CD4-positive, CD25-positive, alpha-beta regulatory T cell (primary cell): ENCODE measurements at places on chromosomes 3 and 15. TPM values are rescaled to one million over a fixed set of nuclear protein-coding genes. Genes with fewer than 3 reads are reported as not detected.

BTD gene
- 22.7 TPM for total RNA-seq

MAP6D1 gene
- total RNA-seq = 1.9 TPM

C3orf62 gene
- 12.4 TPM for total RNA-seq

GRCh38 chr3:27533261-27533607 lies 49.0 kb upstream of the SLC4A7 start:
- no peaks in the 10 kb centered on the region for H3K27me3 ChIP-seq
- peak overlapping the region; percentile 62 for H3K4me3 ChIP-seq

DNA sequence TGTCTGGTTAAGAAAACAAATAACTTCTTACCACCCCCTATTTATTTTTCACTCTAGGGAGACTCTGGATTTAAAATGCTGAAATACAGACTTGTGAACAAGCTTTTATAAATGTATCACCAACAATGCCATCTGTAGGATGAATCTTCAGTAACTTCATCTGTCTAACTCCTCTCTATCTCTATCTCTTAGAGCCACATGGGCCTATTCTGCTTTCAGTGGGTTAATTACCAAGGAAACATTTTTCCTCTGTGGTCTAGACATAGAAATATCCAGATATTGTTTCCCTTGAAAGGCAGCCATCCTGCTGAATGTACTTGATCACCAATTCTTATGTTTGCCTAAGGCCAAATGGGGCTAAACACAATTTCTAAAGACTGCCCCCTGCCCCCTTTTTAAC lies 167.6 kb upstream of the COL8A1 start:
- H3K4me1 ChIP-seq = no peaks in the 10 kb centered on the region
- DNase-seq = no peak
- no peak overlapping the region for H3K4me3 ChIP-seq
- no peaks in the 10 kb centered on the region for H3K36me3 ChIP-seq
- no peaks in the 10 kb centered on the region for H3K27me3 ChIP-seq
- H3K27ac ChIP-seq = no peak overlapping the region

DNA sequence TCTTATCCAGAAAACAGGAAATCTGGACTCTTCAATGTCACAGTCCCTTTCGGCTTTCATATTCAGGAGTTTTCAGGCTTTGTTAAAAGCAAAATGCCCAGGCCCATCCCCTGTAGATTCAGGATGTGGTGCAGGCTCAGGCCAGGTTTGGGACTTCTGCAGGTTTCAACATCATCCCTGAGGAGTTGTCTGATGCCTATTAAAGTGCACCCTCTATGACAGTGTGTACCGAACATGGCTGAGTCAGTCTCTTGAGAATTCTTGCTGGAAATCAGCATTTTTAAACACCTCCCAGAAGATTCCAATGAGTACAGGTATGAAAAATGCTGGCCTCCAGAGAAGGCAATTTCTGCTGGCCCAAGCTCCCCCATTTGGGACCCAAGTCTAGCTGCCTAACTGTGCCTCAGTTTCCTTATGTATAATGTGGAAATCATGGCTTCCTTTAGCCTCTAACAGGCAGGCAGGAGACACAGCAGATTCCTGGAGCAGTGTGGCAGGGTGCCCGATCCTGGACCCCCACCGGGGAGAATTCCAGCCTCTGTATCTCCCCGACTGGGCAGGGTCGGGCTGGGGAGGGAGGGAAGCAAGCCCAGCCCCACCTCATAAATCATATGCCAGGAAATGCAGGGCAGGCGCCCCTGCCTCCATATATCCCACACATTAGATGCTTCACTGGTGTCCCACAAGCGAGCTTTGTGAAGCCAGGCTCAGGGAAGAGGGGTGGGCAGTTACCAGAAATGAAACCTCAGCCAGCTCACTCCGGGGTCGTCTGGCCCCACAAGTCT lies 44.4 kb upstream of the SLC6A11 start:
- H3K4me1 ChIP-seq = no peaks in the 10 kb centered on the region
- peaks cover 4% of the 10 kb centered on the region for H3K27me3 ChIP-seq
- no peaks in the 10 kb centered on the region for H3K36me3 ChIP-seq
- no peak for DNase-seq
